Dorsolateral prefrontal cortex (tissue), 122 donors: ENCODE measurements at places on chromosomes 4 and X.
A peak's percentile ranks its signal among the peaks of the same experiment; 100 is the strongest.

GRCh38 chrX:109889289-109890006 is 113.5 kb upstream of the TMEM164 start:
- peak; percentile 6 for DNase-seq

GRCh38 chr4:1177274-1178141 is 5.1 kb upstream of the SPON2 start:
- DNase-seq, result no peak

DNA sequence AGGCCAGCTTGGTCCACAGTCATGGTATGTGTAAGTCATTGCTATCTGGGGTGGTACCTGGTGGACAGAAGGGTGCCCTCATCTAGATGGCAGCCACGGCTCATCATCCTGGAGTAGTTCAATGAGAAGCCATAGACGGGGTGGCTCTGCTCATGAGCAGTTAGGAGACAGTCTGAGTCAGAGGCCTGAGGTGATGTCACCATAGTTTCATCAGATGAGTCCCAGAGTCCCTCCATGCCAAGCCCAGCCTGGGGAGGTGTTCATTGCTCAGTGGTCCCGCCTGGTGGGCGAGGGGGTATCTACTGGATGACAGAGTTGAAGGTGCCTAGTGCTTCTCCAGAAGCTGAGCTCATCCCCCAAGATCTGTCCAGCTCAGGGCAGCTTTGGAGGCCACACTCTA is 49.8 kb downstream of the DLG3 start:
- no peak for DNase-seq

DNA sequence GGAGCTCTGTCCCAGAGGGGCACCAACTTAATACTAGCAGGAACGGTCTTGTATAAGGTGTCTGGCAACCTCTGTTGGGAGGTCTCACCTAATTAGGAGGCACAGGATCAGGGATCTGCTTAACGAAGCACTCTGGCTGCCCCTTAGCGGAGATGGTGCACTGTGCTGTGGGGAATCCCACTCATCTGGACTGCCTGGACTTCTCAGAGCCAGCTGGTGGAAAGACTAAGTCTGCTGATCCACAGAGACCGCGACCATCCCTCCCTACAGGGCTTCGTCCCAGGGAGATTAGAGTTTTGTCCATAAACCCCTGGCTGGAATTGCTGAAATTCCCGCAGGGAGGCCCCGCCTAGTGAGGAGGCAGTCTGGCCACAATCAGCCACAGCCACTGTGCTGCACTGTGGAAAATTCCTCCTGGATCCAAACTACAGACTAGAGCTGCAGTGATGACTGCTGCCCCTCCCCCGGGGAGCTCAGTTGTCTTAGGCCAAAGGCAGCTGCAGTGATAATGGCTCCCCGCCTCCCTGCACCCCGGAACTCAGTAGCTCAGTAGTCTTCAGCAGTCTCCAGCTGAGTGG is 22.0 kb upstream of the ZCCHC4 start:
- no peak for DNase-seq

- no peak for DNase-seq
These were observed 1282.3 kb upstream of the TENM3 start for GRCh38 chr4:180960743-180961401.

- no peak for DNase-seq
These were observed 503.5 kb upstream of the ARX start for GRCh38 chrX:25519258-25519657.

GRCh38 chrX:143429131-143429530 is 88.1 kb downstream of the SPANXN3 start:
- DNase-seq, result no peak

DNA sequence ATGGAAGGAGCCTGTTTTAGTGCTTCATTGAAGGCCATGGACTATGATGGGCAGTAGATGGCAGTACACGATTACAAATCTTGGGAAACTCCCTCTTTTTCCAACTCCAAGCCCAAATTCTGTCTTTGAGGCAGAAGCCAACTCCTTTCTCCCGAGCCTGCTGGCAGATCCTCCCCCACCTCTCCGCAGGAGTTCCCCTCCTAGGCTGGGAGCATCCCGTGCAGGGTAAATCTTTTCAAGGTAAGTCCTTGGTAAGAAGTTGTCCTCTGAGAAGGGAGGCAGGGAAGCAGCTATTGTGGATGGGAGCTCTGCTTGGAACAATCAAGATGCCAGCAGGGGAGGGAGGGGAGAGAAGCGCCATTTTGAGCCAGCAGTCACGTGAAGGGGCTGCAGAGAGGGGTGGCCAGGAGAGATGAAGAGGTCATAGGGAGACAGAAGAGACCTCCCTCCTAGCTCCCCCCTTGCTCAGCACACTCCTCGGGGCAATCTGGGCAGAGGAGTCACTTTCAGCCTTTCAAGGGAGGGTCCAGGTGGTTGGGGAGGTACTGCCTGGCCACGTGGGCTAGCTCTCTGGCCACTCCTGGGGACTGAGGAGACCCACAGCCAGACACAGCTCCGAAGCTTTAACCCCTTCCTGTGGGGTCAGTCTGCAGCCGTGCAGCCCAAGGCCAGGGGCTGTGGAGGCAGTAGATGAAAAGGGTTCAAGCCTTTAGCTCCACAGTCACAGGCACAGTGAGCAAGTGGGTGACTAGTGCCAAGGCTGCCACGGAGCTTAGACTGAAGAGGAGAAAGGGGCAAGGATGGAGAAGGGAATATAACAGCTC is 9.6 kb downstream of the CC2D2A start:
- DNase-seq, result peak; percentile 68

DNA sequence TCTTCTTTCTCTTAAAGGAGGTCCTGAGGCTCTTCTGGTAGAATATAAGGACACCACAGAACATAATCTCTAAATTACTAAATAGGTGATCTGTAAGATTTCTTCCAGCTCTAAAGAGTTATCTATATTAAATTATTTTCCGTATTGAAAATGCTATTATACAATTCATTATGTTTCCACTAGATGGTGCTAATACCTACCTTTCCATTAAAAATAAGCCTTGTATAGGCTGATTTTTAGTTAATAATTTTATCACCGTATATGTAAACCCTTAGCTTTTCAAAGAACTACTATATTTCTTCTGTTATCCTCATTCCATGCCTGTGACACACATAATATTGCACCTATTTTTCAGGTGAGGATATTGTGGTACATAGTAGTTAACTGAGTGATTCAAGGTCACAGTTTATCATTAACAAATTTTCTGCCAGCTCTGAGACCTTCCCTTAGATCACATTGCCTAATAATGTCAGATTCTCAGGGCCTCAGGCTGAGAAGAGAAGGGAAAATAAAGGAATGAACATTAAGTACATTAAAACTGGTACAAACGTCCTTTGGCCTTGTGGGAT is 138.8 kb downstream of the TEX11 start:
- no peak for DNase-seq

DNA sequence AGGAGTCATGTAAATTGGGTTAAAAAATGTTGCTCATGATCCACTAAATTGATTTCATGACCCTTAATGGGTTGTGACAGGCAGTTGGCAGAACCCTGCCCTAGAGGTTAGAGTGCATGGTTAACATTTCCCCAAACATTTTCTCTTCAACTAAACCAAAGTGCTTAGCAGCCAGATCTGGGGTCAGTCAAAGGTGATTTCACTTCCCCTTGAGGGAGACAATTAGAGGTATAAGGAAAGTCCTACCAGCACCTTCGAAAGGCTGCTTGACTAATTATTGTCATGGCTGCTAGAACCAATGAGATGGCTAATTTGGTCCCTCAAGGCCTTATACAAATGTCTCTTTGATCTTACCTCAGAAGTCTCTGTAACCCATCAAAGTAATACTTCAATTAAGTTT is 30.9 kb upstream of the INTS6L start:
- DNase-seq, result no peak

GRCh38 chrX:73214426-73215094 is at the start of gene NAP1L2:
Gene NAP1L2, minus strand, starts transcription at chrX:73214851. Its CDS starts 359 bp downstream, at chrX:73214492.
- DNase-seq, result peak; percentile 56

- no peak for DNase-seq
These were observed 88.4 kb downstream of the AFF2 start for GRCh38 chrX:148588649-148589310.

DNA sequence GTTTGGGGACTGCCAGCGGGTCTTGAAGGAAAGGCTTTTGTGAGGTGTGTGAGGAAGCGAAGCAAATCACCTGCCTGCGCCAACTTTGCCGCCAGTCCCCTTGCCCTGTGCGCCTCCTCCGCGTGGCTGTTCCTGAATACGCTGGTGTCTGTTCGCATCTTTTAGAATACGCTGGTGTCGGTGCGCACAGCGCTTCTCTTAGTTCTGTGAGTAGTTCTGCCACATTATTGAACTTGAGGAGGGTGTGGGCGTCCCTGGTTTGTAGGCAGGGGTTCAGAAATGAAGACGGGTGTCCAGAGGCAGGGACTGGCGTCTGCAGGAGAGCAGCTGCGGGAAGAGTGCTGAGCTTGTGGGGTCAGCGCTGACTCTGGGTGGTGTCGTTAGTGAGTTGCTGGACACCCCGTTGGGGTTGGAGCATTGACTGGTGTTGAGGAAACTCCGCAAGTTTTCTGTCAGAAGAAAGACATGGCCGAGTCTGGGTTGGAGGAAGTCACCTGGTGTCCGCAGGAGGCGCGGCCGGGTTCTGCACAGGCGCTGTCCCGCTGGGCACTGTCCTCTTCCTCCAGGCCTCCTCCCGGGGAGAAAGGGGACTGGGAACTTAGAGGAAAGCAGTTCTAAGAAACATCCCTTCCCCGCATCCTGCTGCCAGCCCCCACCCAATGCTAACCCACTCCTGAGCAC is 930 bp downstream of the ZNF718 start:
- DNase-seq, result peak; percentile 32

GRCh38 chr4:19508442-19508841 is 743.3 kb upstream of the SLIT2 start:
- DNase-seq, result no peak

DNA sequence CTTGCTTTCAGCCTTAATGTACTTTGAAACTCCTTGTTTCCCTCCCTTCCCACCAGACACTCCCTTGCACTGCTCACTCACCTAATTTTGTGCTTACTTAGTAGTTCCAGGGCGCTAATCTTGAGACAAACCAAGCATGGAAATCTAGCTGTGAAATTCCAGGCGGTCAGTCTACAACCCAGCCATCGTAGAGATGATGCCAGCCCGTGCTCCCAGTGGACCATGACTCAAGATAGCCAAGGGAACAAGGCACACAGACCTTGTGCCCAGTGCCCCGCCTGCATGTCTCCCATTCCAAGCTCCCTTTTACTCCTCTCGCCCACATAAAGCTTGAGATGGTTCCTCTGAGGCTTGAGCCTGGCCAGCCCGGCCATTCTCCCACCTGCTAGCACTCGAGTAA is 11.1 kb downstream of the TREX2 start:
- no peak for DNase-seq

- DNase-seq, result no peak
These were observed 678 bp downstream of the DNAAF6 start for GRCh38 chrX:107207089-107207488.

- no peak for DNase-seq
These were observed 26.2 kb downstream of the RFC1 start for GRCh38 chr4:39339968-39340367.

- no peak for DNase-seq
These were observed 116.9 kb upstream of the GALNT7 start for GRCh38 chr4:173051716-173052115.

DNA sequence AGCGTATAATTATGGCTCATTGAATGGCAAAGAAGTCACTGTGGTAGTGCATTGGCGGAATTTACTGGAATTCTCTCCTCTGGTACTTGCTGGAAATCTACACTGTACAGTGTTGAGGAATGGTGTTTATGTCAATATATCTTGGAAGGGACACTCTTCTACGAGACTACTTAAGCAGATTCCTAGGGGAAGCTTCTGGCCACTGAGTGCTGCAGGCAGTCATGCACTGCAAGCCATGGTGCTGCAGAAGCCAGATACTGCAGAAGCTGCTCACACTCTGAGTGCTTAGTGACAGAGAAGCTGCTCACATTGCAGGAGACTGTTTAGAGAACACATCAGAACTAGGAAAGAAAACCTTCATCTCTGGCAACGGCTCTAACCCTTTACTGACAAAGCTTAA is 725.0 kb downstream of the CCSER1 start:
- peak; percentile 46 for DNase-seq

GRCh38 chr4:160894809-160895208 is 1269.0 kb downstream of the FSTL5 start:
- DNase-seq, result no peak

- no peak for DNase-seq
These were observed 63.2 kb downstream of the HHIP start for GRCh38 chr4:144709159-144709558.

- DNase-seq, result peak; percentile 31
These were observed 6.1 kb upstream of the SH3BP2 start for GRCh38 chr4:2786794-2787229.

DNA sequence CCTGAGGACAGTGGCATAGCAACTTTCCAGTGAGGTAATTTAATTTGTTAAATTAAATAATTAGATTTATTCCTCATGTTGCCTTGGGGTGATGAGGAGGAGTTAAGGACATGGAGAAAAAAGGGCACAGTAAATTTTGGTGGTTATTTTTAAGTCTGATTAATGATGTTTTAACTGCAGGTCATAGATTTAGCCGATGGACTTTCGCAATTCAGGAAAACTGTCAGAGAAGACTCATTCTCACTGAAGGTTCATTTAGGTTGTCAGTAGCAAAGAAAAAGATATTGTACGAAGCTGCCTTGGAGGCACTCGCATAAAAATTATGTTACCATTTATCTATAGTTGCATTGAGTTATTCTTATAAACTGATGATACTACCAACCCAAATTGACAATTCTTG is 164.2 kb upstream of the PITX2 start:
- no peak for DNase-seq

- no peak for DNase-seq
These were observed 88.8 kb upstream of the FAM9B start for GRCh38 chrX:9122519-9123245.

DNA sequence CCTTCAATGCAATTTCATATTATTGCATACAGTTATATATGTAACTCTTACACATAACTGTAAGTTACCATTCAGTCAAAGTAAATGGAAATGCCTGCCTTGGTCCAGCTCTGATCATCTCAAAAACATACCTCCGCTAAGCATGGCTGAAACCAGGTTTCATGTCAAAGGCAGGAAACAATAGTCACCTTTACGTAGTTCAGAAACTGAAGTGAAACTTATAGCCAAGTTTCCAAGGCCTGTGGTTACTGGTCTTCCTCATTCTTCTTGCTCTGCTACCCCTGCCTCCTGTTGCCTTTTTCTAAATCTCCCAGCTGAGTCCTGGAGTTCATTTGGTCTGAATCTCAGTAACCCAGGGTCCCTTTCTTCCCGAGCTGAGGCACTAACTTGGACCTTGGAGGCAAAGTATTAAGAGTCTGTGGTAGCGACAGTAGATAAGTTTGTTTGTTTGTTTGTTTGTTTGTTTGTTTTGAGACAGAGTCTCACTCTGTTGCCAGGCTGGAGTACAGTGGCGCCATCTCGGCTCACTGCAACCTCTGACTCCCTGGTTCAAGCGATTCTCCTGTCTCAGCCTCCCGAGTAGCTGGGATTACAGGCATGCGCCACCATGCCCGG is 30.8 kb downstream of the DAPP1 start:
- no peak for DNase-seq
